ENCODE measurements at places on chromosomes 12 and 14. TPM values are rescaled to one million over a fixed set of nuclear protein-coding genes. Genes with fewer than 3 reads are reported as not detected.
A peak's percentile ranks its signal among the peaks of the same experiment; 100 is the strongest.

DNA sequence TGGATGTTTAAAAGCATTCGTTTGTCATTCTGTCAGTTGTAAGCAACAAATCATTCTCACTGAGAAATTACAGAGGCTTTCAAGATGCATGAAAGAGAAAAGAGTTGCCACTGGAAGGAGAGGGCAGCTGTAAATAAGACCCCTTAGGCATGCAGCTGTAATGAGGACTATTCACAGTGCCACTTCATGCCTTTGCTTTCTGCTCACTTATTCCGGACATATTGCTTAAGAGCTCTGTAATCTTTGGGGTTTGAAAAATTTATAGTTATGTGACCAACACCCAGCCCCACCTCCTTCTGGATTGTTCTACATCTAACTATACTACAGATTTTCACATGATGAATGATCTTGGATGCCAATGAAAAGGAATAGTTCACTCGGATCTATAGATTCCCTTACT is 194.8 kb upstream of the DCN start:
- no peak overlapping the region for H3K4me3 ChIP-seq
- no peak overlapping the region for H3K27ac ChIP-seq
- no peak for DNase-seq
- H3K36me3 ChIP-seq = no peaks in the 10 kb centered on the region
- H3K27me3 ChIP-seq = no peaks in the 10 kb centered on the region
- no peaks in the 10 kb centered on the region for H3K4me1 ChIP-seq

GRCh38 chr14:83172363-83172762 is 1638.7 kb upstream of the SEL1L start:
- no peaks in the 10 kb centered on the region for H3K4me1 ChIP-seq
- H3K36me3 ChIP-seq = no peaks in the 10 kb centered on the region
- no peaks in the 10 kb centered on the region for H3K27me3 ChIP-seq
- no peak for DNase-seq
- no peak overlapping the region for H3K27ac ChIP-seq

- no peak overlapping the region for H3K4me3 ChIP-seq
- no peaks in the 10 kb centered on the region for H3K27me3 ChIP-seq
- no peaks in the 10 kb centered on the region for H3K36me3 ChIP-seq
- H3K4me1 ChIP-seq = peaks cover 32% of the 10 kb centered on the region
These were observed 36.2 kb downstream of the MED13L start for GRCh38 chr12:116241157-116241759.

GRCh38 chr12:130043685-130044406 is 118.4 kb upstream of the FZD10 start:
- no peak for DNase-seq
- H3K27ac ChIP-seq = no peak overlapping the region
- H3K36me3 ChIP-seq = no peaks in the 10 kb centered on the region

DNA sequence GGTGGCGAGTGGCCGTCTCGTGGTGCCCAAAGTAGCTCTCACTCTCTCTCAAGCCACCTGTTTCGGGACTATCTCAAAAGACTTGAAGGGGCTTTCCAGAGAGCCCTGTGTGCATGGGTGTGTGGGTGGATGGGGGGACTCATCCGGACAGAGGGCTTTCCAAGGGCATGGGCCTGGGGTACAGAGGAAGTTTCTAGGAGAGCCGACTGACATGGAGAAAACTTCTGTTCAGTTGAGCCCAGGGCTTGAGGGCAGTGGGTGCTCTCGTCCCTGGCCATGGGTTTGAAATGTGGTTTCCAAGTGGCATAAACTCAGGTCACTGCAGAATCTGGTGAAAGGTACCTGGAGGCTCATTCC is 47.4 kb upstream of the MEG3 start:
- no peaks in the 10 kb centered on the region for H3K36me3 ChIP-seq
- no peak overlapping the region for H3K27ac ChIP-seq
- H3K4me3 ChIP-seq = no peak overlapping the region
- H3K27me3 ChIP-seq = no peaks in the 10 kb centered on the region
- no peak for DNase-seq

GRCh38 chr14:99721792-99722516 is 37.9 kb downstream of the CYP46A1 start:
- H3K36me3 ChIP-seq = no peaks in the 10 kb centered on the region
- H3K27me3 ChIP-seq = no peaks in the 10 kb centered on the region
- H3K27ac ChIP-seq = no peak overlapping the region
- no peak overlapping the region for H3K4me3 ChIP-seq
- no peaks in the 10 kb centered on the region for H3K4me1 ChIP-seq

- no peaks in the 10 kb centered on the region for H3K36me3 ChIP-seq
- no peaks in the 10 kb centered on the region for H3K27me3 ChIP-seq
- H3K27ac ChIP-seq = no peak overlapping the region
- no peak for DNase-seq
These were observed 475.1 kb downstream of the DPF3 start for GRCh38 chr14:72418806-72419205.

Gene SMAGP
- 4.2 TPM for total RNA-seq

Gene AQP6
- total RNA-seq = not detected

- no peaks in the 10 kb centered on the region for H3K36me3 ChIP-seq
- peak; percentile 25 for DNase-seq
- H3K27me3 ChIP-seq = no peaks in the 10 kb centered on the region
- no peaks in the 10 kb centered on the region for H3K4me1 ChIP-seq
- H3K27ac ChIP-seq = no peak overlapping the region
- no peak overlapping the region for H3K4me3 ChIP-seq
These were observed 31.2 kb downstream of the CCDC59 start for GRCh38 chr12:82326905-82327503.

Gene TULP3
- 8.9 TPM for total RNA-seq

GRCh38 chr14:101256266-101256665 is 305.0 kb upstream of the DIO3 start:
- H3K27me3 ChIP-seq = no peaks in the 10 kb centered on the region
- H3K27ac ChIP-seq = no peak overlapping the region
- no peak overlapping the region for H3K4me3 ChIP-seq

GRCh38 chr12:13154027-13154538 is 42.4 kb upstream of the EMP1 start:
- H3K27me3 ChIP-seq = no peaks in the 10 kb centered on the region
- no peak overlapping the region for H3K4me3 ChIP-seq
- no peaks in the 10 kb centered on the region for H3K4me1 ChIP-seq

GRCh38 chr14:102044566-102044965 is 42.3 kb downstream of the HSP90AA1 start:
- H3K27ac ChIP-seq = no peak overlapping the region
- peaks cover 44% of the 10 kb centered on the region for H3K36me3 ChIP-seq
- H3K27me3 ChIP-seq = no peaks in the 10 kb centered on the region
- no peak overlapping the region for H3K4me3 ChIP-seq

Gene CCDC184
- 0.51 TPM for total RNA-seq

Gene BAG5
- total RNA-seq = 36.4 TPM

GRCh38 chr14:26597071-26597588 is 703 bp downstream of the NOVA1 start:
- no peak for DNase-seq
- no peaks in the 10 kb centered on the region for H3K27me3 ChIP-seq
- H3K27ac ChIP-seq = no peak overlapping the region
- no peak overlapping the region for H3K4me3 ChIP-seq
- no peaks in the 10 kb centered on the region for H3K4me1 ChIP-seq

DNA sequence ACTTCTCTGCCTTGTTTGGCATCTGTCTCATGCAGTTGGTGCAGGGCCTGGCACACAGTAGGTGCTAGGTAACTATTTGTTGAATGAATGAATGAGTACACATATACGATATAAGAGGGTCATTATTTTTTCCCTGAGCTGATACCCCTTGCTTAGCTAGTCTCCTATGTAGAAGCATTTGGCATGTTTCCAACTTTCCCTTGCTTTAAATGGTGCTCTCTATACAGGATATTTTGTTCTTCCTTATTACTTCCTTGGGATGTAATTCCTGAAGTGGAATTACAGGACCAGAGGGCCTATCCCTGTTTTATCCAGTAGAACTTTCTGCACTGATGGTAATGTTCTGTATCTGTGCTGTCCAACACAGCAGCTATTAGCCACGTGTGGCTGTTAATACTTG is 250.1 kb upstream of the PWP1 start:
- H3K4me3 ChIP-seq = no peak overlapping the region
- no peak for DNase-seq
- H3K36me3 ChIP-seq = no peaks in the 10 kb centered on the region
- H3K27ac ChIP-seq = no peak overlapping the region

DNA sequence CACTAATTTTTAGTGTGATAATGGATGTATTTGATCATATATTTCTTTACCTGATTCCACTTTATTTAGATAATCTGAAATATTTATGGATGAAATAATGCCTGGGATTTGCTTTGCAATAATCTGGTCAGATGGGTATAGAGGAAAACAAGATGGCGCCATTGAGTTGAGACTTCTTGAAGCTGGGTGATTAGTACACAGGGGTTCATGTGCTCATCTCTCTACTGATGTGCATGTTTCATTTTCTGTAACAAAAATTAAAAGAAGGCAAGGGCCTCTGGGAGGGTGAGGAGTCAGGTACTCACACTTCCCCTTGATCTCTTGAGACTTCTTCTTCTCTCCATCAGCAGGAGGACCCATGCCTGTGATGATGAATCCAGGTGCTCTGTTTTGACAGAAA is 61.8 kb downstream of the GCH1 start:
- H3K36me3 ChIP-seq = no peaks in the 10 kb centered on the region
- no peak overlapping the region for H3K4me3 ChIP-seq
- H3K4me1 ChIP-seq = no peaks in the 10 kb centered on the region
- no peaks in the 10 kb centered on the region for H3K27me3 ChIP-seq

DNA sequence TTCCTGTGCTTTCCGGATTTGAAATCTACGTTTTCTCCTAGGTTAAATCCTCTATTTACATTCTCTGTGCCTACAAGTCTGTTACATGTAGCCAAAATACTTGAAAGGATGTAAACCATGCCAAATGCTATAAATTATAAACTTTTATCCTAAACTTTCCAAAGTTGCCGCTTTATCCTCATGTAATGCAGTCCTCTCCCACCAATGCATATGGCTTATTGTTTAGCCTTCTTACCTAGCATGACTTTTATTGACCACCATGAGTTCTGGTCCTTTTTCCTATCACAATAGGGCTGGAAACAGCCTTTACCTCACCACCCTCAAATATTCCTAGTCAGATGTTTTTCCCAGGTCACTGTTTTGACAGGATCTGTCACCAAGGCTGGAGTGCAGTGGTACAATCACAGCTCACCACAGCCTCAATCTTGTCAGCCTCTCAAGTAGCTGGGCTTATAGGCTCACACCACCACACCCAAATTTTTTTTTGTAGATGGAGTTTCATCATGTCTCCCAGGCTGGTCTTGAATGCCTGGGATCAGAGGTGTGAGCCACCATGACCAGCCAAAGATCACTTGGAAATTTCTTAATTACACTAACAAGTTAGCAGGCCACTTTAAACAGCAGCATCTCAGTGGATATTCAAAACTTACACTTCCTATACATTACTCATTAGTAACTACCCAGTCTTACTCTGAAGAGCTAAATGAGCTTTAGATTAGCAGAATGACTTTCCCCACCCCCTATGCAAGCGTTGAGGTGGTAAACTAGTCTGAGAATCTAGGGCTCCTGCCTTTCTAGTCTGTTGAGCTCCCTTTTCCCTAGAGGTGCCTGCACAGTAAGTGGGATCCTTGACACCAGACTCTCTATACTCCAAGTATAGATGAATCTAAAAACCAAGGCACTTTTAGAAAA is 4.1 kb downstream of the TUBA1B start:
- H3K4me3 ChIP-seq = no peak overlapping the region
- H3K4me1 ChIP-seq = peaks cover 24% of the 10 kb centered on the region
- peaks cover 33% of the 10 kb centered on the region for H3K36me3 ChIP-seq
- H3K27ac ChIP-seq = peak overlapping the region; percentile 34
- H3K27me3 ChIP-seq = no peaks in the 10 kb centered on the region
- DNase-seq = no peak

Gene NAV3
- total RNA-seq = not detected

- H3K27ac ChIP-seq = no peak overlapping the region
- H3K4me3 ChIP-seq = no peak overlapping the region
- no peak for DNase-seq
- H3K4me1 ChIP-seq = no peaks in the 10 kb centered on the region
- H3K36me3 ChIP-seq = no peaks in the 10 kb centered on the region
- no peaks in the 10 kb centered on the region for H3K27me3 ChIP-seq
These were observed 302.0 kb upstream of the SYT1 start for GRCh38 chr12:78562368-78563205.

Gene BICDL1
- total RNA-seq = 143 TPM

DNA sequence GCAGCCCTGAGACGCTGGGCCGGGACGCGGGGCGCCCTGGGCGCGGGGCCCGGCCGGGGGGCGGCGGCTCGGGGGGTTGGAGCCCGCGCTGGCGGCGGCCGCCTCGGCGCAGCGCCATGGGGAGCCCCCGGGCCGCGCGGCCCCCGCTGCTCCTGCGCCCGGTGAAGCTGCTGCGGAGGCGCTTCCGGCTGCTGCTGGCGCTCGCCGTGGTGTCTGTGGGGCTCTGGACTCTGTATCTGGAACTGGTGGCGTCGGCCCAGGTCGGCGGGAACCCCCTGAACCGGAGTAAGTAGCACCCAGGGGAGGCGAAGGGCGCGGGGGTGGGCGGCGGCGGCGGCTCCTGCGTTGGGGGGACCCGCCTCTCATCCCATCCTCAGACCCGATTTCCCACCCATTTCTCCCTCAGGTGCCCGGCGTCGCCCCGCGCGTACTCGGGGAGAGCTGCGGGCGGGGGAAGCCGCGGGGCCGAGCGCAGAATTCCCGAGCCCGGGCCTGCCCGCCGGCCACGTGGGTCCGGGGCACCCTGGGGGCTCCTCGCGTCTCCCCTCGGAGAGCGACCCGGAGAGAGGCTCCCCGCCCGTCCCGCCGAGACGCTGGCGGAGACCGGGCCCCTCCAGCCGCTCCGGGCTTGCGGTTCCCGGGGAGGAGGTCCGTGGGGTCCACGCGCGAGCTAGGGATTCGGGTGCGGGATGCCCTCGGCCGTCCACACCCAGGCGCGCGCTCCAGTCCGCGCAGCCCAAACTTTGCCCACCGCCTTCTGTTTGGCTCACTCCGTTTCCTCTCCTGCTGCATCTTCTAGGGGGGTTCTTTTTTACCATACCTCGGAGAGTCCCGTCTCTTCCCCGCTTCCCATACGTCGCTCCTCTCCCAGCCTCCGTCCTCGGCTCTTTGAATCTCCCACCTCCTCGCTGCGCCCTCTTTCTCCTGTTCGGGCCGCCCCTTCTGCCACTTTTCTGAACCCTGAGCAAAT is 807 bp downstream of the B4GALNT3 start:
- no peak overlapping the region for H3K27ac ChIP-seq
- peaks cover 13% of the 10 kb centered on the region for H3K4me1 ChIP-seq
- no peak for DNase-seq
- H3K36me3 ChIP-seq = no peaks in the 10 kb centered on the region

- DNase-seq = no peak
- no peaks in the 10 kb centered on the region for H3K27me3 ChIP-seq
- H3K4me3 ChIP-seq = no peak overlapping the region
- H3K36me3 ChIP-seq = no peaks in the 10 kb centered on the region
- no peak overlapping the region for H3K27ac ChIP-seq
These were observed 3.4 kb downstream of the HSD17B6 start for GRCh38 chr12:56766535-56766934.

DNA sequence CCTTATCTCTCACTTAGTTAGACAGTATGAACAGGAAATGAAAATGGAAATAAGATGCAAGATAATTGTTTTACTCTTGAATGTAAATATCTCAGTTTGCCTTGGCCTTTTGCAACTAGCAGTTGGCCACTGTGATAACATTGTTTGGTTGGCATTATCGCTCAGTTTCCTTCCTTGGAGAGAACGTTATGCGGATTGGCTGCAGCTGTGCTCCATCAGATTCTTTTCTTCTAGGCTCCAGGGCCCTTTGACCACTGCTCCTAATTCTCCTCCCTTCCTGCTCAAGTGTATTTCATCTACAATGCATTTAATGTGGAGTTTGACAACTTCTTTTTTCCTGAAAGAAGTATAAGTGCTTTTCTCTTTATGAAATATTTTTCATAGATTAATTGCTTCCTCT is 284.2 kb downstream of the ADAMTS20 start:
- H3K4me1 ChIP-seq = no peaks in the 10 kb centered on the region
- H3K4me3 ChIP-seq = no peak overlapping the region
- H3K27ac ChIP-seq = no peak overlapping the region
- no peaks in the 10 kb centered on the region for H3K36me3 ChIP-seq
- DNase-seq = no peak
- H3K27me3 ChIP-seq = no peaks in the 10 kb centered on the region

Measured in naive thymus-derived CD4-positive, alpha-beta T cell (primary cell).